MG63 (cell line): ENCODE measurements at places on chromosomes 12 and 14.

DNA sequence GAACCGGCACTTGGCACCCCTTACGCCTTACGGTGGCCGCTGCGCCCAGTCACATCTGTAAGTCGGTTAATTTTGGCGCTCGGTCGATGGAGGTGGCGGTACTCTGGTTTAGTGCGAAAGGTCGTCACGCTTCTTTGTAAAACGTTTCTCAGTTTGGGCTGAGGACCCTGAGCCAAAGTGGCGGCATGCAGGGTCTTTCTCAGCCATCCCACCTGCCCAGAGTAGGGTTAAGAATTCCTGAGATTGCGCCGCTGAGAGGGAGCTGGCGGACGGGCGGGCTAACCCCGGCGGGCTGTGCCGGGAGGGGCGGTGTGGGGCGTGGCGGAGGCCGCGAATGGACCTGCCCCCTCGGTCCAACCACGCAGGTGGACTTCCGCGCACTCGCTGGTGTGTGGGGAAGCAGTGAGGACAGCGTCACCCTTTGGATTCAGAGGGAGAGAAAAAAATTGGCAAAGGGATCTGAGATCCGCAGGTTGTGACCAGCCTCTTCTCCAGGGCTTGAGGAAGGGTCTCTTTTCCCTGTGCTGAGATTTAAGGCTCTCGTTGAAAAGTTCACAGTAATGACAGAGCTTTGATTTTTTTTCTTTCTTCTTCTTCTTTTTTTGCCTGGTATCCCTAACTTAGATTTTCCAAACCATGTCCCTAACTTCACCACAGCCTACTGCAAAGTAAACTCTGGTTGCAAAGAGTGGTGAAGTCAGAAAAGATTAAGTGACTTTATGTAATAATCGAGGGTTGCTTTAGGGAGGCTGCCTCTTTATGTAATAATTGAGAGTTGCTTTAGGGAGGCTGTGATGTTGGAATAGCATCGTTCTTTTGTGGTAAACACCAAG, 602 bp upstream of the FBXO33 start:
- peak; percentile 80 for DNase-seq

GRCh38 chr12:41162461-41162860, 25.7 kb upstream of the PDZRN4 start:
- DNase-seq = no peak

GRCh38 chr12:124188561-124189405, 106.1 kb upstream of the RFLNA start:
- DNase-seq = no peak

DNA sequence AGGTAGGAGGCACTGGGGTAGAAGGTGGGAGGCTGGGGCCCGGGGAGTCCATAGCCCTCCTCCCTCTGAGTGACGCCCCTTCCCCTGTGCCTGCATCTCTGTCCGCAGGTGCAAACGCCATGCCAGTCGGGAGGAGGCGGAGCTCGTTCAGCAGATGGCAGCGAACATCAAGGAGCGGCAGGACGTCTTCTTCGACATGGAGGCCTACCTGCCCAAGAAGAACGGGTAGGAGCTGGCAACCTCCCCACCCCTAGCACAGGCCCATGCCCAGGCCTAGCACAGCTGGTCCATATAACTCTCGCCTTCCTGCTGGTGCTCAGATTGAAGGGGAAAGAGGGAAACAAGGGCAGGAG, 35.6 kb downstream of the TMEM120B start:
- no peak for DNase-seq

DNA sequence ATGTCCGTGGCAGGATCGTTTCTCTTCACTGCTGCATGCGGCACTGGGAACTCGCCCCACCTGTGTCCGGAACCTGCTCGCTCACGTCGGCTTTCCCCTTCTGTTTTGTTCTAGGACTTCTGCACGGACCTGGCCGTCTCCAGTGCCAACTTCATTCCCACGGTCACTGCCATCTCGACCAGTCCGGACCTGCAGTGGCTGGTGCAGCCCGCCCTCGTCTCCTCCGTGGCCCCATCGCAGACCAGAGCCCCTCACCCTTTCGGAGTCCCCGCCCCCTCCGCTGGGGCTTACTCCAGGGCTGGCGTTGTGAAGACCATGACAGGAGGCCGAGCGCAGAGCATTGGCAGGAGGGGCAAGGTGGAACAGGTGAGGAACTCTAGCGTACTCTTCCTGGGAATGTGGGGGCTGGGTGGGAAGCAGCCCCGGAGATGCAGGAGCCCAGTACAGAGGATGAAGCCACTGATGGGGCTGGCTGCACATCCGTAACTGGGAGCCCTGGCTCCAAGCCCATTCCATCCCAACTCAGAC, 1.2 kb downstream of the FOS start:
- no peak for DNase-seq

- DNase-seq = no peak
These were observed 104.5 kb upstream of the AMIGO2 start for GRCh38 chr12:47184229-47184628.

DNA sequence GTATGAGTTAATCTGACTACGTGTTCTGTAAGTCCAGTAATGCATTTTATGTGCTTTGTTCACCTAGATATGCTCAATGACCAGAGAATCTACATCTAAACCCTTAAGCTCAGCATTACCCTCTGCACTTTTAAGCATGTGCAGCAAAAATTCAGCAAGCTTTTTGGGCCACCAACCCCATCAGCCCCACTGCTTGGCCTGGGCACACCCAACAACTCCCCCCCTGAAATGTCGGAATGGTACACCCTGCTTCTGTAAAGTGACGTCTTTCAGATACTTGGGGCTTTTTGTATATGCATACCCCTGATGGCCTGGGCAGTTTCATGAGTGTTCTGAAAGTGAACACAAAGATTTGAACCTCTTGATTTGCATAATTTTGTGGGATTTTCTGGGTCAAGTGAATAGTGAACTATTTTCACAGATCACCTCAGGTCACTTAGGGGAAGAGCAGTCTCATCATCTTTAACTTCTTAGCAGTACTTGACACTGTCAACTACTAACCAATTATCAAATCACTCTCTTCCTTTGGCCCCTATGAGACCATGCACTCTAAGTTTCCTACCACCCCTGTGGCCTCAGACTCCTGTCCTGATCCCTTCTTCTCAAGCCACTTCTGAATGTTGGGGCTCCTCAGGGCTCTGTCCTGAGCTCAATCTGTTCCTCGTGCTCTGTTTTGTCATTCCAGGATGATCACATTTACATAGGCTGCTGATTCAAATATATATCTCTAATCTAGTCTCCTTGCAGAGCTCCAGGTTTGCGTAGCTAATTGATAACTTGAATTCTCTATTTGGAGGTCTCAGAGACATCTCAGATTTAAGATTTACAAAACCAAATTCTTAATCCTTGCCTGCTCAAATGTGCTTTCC, 36.3 kb upstream of the PPM1A start:
- DNase-seq = no peak

- DNase-seq = no peak
These were observed 25.6 kb upstream of the PCNX1 start for GRCh38 chr14:70881549-70882177.

- DNase-seq = no peak
These were observed 859.3 kb upstream of the ATXN7L3B start for GRCh38 chr12:73678335-73678734.

DNA sequence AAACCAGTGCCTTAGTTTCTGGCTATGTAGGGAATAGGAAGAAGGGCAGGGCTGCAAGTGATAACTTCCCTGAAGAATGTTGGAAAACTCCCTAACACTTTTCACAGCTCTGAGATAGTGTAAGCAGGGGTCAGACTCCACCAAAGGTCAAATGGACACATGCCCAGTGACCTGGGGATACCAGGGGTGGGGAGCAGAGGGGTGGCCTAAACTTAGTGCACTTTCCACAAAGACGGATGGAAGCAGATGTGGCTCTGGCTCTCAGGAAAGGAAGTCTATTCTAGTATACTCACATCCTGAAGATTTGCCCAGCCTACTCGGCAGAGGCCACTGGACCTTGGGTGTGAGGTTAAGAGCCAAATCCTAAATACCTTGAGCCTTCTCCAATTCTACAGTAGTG, 285.8 kb downstream of the NUAK1 start:
- DNase-seq = peak; percentile 5

DNA sequence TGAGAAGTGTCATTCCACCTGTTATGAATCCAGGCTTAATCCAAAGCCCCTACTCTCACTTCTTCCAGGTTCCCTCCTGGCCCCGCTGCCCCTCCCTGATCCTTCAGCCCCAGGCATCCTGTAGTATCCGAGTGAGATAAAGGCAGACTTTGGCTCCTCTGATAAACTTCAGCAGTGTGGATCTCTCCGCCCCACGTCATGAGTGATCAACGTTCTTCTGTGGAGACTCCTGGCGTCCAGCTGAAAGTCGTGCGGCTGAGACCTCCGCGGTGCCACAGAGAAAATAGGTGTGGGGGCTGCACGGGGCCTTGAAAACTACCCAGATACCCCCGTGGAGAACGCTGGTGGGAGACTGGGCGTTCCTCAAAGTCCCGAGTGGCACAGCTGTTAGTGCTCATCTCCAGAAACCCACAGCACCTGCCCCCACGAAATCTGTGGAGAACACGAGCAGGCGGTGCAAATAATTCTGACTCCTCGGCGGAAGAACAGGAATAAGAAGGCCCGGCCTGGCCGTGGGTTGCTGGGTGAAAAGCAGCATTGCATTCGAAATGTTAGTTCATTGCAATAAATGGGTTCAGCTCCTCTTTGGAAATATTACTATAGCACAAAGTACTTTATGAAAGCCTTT, 180.0 kb upstream of the RGS6 start:
- no peak for DNase-seq

GRCh38 chr12:107906707-107907106, 132.2 kb downstream of the ASCL4 start:
- no peak for DNase-seq

DNA sequence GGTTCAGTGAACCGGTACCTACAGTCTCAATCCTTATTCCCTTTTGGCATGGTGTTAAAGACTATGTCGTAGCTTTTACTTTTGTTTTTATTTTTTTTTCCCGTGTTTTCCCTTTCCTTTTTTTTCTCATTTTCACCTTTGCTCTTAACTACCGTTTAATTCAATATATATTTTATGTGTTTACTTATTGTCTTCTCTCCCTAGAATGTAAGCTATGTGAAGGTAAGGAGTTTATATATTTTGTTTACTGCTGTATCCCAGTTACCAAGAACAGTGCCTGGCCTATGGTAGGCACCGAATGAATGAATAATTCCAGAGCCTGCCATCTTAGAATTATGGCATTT, 261 bp upstream of the MLH3 start:
- no peak for DNase-seq

- peak; percentile 45 for DNase-seq
These were observed 26.5 kb downstream of the NUAK1 start for GRCh38 chr12:106112145-106112821.

GRCh38 chr12:62438098-62438692, 28.4 kb upstream of the MON2 start:
- peak; percentile 14 for DNase-seq

- no peak for DNase-seq
These were observed 52.1 kb downstream of the HSPB8 start for GRCh38 chr12:119230807-119231206.

DNA sequence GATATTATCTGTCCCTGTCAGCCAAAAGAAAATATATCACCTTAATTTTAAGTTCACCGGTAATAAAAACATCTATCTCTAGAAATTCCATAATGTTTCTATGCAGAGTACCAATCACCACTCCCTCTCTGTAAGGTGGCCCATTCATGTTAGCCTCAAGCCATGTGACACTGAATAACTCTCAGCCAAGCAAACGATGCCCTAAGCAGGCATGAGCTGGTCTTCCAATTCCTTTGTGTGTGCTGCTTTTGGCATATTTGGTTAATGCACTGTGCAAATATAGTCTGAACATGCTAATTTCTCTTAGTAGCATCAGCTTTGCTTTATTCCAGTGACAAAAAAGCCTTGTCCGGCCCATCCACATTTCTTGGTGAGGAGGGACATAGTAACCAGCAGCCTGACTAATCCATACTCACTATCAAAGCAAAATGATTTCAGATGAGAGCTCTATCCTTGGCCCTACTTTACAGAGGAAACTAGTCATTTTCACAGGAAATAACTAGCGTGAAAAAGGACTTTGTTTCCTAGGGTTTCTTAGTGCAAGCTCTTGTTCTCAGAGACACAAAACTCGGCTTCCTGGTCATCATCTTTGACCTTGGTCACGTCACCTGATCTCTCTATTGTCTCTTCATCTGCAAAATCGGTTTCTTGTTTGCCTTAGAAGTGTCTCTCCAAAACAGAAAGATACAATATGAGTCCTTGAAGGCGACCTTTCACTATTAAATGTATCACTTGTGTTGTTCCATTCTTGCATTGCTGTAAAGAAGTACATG, 59.2 kb upstream of the RTRAF start:
- no peak for DNase-seq

- no peak for DNase-seq
These were observed 596.0 kb downstream of the SLC16A7 start for GRCh38 chr12:60191676-60192359.

DNA sequence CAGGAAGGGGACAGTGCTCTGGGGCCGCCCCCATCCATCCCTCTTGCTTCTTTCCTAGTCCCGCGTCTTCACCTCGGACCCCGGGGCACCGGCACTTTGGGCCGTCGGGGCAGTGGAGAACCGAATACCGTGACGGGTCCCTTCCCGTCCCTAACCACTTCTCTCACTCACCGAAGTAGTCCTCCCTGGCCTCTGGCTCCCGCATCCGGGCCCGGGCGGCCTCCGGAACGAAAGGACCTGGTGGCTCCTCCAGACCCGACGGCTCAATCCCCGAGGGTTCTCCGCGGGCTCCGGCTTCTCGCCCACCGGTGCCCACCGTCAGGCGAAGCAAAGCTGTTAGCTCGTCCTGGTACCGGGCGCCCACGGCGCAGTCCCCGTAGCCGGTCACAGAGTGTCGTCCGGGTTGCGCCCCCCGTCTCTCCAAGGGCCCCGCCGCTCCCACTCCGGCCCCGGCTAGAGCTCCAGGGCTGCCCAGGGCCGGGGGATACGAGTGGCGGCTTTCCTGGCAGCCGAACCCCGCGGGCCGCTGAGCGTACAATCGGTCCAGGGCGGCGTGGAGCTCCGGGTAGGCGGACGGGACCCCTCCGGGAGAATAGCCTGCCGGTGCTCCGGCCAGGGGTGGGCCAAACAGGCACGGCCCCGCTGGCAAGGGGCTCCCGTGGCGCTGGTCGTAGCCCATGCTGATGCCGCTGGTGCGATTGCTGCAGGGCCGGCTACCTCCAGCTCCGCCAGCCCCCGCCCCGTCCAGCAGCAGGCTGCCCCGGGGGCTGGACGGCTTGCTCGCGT, 1.1 kb downstream of the AJUBA start:
- no peak for DNase-seq

GRCh38 chr14:51463461-51463860, 188.2 kb upstream of the FRMD6 start:
- DNase-seq = no peak

- no peak for DNase-seq
These were observed 23.3 kb downstream of the PPP1R36 start for GRCh38 chr14:64573109-64573508.

- DNase-seq = no peak
These were observed 65.2 kb downstream of the OTX2 start for GRCh38 chr14:56745097-56745496.

DNA sequence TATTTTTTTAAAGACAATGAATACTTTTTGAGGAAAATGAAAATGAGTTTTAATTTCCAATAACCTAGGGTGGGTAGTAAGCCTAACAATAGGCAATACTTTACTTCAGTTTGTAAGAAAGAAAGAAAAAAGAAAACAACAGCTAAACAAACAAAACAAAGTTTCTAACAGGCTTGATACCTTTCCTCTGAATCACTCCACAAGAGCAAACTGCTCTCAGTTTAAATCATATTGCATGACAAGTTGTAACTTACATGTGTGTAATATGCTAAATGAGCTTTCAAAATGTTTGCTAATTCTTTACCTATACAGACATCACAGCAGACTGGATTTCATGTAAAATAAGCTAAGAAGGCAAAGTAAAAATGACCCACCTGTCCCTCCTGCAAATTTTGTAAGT, 6.7 kb upstream of the LMO3 start:
- DNase-seq = no peak

- no peak for DNase-seq
These were observed 23.3 kb downstream of the PAPOLA start for GRCh38 chr14:96525452-96525851.
